ENCODE measurements at places on chromosomes 11 and 22.

DNA sequence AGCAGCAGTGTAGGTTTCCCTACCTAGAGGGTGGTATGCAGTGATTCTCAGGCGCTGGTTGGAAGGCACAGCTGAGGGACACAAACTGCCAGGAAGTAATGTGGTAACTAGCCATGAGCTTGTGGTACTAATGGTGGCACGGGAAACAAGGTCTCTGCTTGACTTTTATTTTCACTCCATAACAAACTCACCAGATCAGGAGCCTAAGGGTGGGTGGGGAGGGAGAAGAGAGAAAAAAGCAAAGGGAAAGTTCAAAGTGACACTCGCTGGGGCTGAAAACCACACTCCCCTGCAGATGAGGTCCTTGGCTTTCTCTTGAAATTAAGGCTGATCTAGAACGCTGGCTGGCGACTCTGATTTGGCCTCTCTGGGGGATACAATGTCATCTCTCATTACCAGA lies 22.0 kb downstream of the TRAF6 start:
- DNase-seq, result no peak

- no peak for DNase-seq
These were observed 24.6 kb downstream of the PPM1F start for GRCh38 chr22:21928048-21928447.

- DNase-seq, result no peak
These were observed 718 bp downstream of the FADS2 start for GRCh38 chr11:61828629-61829407.

- DNase-seq, result peak; percentile 60
These were observed 251.9 kb downstream of the ST3GAL4 start for GRCh38 chr11:126607374-126607773.

GRCh38 chr22:46148336-46148735 lies 2.0 kb upstream of the PPARA start:
- no peak for DNase-seq

- no peak for DNase-seq
These were observed 16.9 kb downstream of the LMO2 start for GRCh38 chr11:33874910-33875490.

DNA sequence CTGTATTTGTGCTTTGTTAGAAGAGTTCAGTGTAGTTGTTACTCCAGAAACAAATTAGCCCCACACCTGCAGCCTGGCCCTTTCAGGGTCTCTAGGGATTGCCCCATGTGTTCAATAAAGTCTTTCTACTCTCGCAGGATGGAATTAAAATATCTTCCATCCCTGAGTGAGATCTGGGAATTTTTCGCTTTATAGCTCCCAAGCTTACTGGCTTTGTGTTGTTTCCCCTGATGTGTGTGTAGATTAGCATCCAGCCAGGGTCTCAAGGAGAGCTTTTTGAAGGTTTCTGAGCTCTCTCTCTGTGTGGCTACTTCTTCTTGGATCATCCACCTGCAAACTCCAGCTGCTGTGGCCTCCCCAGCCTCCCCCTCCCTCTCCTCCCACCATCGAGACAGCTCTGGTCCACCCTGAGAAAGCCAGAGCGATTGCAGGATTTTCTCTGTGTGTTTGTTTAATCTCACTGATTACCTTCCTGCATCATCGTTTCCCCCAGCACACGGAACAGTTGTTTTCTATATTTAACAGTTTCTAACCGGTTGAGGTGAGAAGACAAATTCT lies 553.5 kb downstream of the TBC1D22A start:
- no peak for DNase-seq

- DNase-seq, result no peak
These were observed 9.8 kb downstream of the SPON1 start for GRCh38 chr11:13972043-13972910.

DNA sequence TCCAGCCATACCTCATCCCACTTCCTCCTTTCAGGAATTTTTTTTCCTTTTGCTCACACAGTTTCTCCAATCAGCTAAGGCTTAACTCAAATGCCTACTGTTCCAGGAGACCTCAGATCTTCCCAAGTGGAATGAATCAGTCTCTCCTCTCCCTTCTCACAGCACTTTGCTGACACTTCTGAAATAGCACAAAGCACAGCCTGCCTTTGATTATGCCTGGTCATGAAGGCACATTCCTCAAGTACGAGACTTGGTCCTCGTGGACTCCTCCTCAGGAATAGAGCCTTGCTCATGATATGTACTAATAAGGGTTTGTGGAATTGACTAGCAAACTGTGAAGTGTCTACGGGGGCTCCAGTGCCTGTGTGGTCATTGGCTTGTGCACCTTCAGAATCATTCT lies 176.7 kb upstream of the TENM4 start:
- no peak for DNase-seq

GRCh38 chr11:32425761-32426160 lies 9.6 kb downstream of the WT1 start:
- no peak for DNase-seq

DNA sequence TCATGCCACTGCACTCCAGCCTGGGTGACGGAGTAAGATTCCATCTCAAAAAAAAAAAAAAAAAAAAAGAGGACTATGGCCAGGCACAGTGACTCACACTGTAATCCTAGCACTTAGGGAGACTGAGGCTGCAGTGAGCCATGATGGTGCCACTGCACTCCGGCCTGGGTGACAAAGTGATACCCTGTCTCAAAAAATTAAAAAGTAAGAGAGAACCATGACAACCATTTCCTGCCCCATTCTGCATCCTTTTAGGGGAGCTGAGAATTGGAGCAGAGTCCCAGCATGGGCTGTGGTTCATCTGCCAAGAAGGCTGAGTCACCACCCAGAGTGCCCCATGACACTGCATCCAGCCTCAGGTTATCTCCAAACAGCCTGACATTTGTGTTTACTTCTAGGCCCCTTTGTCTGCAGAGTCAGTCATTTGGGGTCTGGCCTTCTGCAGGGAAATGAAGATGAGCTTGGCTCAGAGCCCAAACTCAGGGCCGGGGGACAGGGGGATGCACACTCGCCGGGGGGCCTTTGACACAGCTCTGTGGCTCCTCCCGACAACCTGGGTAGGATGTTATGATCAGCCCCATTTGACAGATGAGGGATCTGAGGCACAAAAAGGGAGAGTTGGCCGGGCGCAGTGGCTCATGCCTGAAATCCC lies 4.7 kb downstream of the CSDC2 start:
- DNase-seq, result peak; percentile 84

DNA sequence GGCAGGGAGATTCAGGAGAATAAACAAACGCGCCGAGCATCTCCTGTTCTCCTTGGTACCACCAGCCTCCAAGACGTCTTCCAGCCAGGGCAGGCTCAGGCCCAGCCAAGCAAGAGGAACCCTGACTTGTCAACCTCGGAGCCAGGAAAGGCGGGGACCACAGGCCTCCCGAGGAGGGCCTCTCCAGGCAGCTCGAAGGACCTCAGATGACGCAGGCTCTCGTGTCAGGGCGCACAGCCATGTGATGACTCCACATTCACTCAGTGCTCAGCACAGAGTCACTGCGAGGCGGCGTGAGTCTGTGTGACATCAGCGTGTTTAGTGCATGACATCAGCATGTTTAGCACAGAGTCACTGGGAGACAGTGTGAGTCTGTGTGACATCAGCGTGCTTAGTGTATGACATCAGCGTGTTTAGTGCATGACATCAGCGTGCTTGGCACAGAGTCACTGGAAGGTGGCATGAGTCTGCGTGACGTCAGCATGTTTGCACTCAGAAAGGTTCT lies 241.4 kb downstream of the BRD1 start:
- DNase-seq, result no peak

DNA sequence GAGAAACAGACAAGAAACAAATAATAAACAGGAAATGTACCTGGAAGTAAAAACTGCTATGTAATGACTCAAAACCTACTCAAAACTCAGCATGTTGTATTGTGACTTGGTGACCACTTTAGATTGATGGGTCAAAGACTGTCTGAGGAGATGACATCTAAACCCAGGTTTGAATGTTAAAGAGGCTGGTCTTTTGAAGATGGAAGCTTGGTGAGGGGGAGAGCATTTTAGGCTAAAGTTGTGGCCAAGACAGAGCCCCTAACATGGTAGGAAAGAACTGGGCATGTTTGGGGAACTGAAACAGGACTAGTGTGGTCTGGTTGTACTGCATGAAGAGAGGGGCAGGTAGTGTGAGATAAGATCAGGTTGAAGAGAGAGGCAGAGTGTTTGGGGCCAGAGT lies 85.3 kb upstream of the MYO18B start:
- DNase-seq, result no peak

GRCh38 chr11:36741515-36741914 lies 143.5 kb upstream of the RAG2 start:
- DNase-seq, result no peak

DNA sequence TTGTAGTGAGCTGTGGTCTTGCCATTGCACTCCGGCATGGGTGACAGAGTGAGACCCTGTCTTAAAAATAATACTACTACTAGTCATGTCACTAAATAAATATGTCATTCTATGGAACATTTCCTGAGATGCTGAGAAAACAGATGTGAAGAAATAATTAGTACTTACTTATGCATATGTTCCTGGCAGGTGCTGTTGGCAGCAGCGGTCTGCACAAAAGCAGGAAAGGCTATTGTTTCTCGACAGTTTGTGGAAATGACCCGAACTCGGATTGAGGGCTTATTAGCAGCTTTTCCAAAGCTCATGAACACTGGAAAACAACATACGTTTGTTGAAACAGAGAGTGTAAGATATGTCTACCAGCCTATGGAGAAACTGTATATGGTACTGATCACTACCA lies 8.8 kb downstream of the ARCN1 start:
- DNase-seq, result no peak

- DNase-seq, result no peak
These were observed 34.0 kb upstream of the EIF3D start for GRCh38 chr22:36563001-36563400.

- no peak for DNase-seq
These were observed 395.3 kb downstream of the BRD1 start for GRCh38 chr22:49432211-49432896.

GRCh38 chr11:72824811-72825505 lies 10.7 kb downstream of the ATG16L2 start:
- DNase-seq, result no peak

DNA sequence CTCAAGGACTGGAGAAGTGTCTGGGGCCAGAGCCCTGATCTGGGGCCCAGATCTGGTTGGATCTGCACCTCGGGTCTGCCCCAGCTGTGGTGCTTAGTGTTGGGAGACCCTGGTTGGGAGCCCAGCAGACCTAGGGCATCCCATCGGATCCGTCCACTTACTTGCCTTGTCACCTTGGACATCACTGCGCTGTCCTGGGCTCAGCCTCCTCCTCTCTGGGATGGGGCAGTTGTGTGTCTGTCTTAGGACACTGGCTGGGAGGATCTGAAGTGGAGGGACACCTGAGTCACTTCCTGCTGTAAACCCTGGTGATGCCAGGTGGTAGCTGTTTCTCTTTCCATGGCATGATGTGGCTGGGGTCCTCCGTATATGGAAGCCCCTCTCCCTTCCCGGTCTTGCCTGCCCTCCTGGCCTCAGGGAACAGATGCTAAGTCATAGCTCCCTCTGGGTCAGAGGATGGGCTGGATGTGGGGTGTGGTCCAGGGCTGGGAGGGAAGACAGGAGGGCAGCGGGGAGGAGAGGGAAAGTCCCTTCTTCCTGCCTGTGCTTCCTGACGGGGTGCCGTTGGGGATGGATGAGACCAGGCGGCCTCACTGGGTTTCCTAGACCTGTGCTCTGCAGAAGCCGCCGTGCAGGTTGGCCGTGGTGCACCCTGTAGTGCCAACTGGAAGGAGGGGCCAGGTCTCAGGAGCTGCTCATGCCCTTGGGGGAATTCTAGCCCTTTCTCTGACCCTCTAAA lies 12.1 kb upstream of the OMP start:
- DNase-seq, result no peak

GRCh38 chr22:27297125-27297524 lies 504.4 kb downstream of the MN1 start:
- DNase-seq, result no peak

DNA sequence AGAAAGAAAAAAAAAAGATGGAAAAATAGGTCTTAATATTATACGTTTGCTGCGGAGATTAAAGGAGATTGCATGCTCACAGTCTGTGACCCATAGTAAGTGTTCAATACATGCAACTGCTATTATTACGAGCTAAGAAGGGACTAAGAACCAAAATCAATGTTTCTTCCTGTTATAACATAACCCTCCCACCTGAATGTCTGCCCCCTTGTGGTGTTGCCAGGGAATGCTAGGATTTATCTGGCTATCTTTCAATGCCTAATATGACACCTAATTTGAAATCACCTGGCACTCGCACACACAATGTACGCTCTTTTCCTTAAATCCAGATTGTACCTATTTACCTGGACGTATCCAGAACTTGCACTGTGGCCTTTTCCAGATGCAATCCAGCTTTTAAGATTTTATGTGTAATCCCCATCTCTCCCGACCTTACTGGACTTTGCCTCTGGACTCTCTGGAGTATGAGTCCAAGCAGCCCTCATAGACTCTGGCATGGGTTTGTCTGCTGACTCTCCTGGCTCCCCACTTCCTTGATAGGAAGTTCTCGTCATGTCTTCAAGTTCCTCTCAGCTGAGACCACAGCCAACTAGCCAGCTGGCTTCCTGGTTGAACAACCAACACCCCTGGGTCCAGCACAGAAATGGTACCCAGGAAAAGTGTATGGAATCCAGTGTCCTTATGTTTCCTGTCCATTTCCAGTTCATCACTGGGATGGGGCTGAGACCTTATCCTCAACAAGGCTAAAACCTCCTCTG lies 151.5 kb downstream of the CCDC34 start:
- DNase-seq, result no peak

DNA sequence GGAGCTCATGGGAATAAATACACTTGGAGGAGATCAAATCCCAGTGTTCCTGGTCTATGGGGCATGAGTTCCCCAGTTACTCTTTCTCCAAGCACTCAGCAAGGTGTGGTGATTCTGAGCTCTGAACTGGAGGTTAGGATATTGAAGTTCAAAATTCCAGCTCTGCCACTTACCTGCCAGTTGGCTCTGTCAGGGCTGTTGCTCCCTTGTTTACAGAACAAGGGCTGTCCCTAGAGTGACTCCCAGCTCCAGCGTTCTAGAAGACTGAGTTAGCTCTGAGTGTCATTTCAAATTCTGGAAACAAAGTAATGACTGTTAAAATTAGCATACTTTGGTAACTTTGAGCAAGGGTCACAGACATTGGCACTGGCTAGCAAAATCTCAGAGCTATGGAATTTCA lies 69.7 kb upstream of the ZBED5 start:
- DNase-seq, result no peak

- no peak for DNase-seq
These were observed 30.9 kb upstream of the NNMT start for GRCh38 chr11:114265122-114265878.

- DNase-seq, result no peak
These were observed 135.4 kb downstream of the METTL15 start for GRCh38 chr11:28243581-28243980.

GRCh38 chr22:25845985-25846745 lies 104.2 kb downstream of the MYO18B start:
- no peak for DNase-seq

- DNase-seq, result no peak
These were observed 30.6 kb upstream of the NARS2 start for GRCh38 chr11:78605296-78605695.
